Uterine smooth muscle cell (primary cell): ENCODE measurements at places on chromosomes 7 and 10. TPM values are rescaled to one million over a fixed set of nuclear protein-coding genes. Genes with fewer than 3 reads are reported as not detected.

The PRLHR gene
- 0.12 TPM in 1 of 2 replicates, not detected in the other for total RNA-seq

The EBLN1 gene
- total RNA-seq, result not detected in 2 replicates

The GNGT1 gene
- total RNA-seq, result not detected in 2 replicates

The RBP4 gene
- not detected in 2 replicates for total RNA-seq

The HDAC9 gene
- total RNA-seq, result 20.2 and 40.5 TPM in 2 replicates

The ZKSCAN5 gene
- 13.6 and 13.7 TPM in 2 replicates for total RNA-seq

The ADAM22 gene
- total RNA-seq, result 0.75 and 0.89 TPM in 2 replicates

The CFAP58 gene
- total RNA-seq, result 1.00 and 1.2 TPM in 2 replicates

The UBE2D4 gene
- 4.8 and 5.5 TPM in 2 replicates for total RNA-seq

The NRCAM gene
- 0.33 and 0.62 TPM in 2 replicates for total RNA-seq

The RAMP3 gene
- not detected in 2 replicates for total RNA-seq

The CLCN1 gene
- total RNA-seq, result not detected in 2 replicates

The NAT16 gene
- under 0.01 and 0.33 TPM in 2 replicates for total RNA-seq

The LRRD1 gene
- 0.11 TPM in 1 of 2 replicates, not detected in the other for total RNA-seq

The CLDN3 gene
- 0.12 and 0.44 TPM in 2 replicates for total RNA-seq

The GRM3 gene
- total RNA-seq, result not detected in 2 replicates
